Thoracic aorta endothelial cell (primary cell): ENCODE measurements at places on chromosomes 2 and 18. TPM values are rescaled to one million over a fixed set of nuclear protein-coding genes. Genes with fewer than 3 reads are reported as not detected.

Gene HOXD4
- 8.7 TPM in 1 of 2 replicates, not detected in the other for total RNA-seq

Gene RGPD3
- 0.53 and 0.79 TPM in 2 replicates for total RNA-seq

Gene FEV
- total RNA-seq = not detected in 2 replicates

Gene ASAP2
- 95.3 and 121 TPM in 2 replicates for total RNA-seq

Gene KANSL1L
- total RNA-seq = 13.8 and 14.0 TPM in 2 replicates

Gene COLEC12
- 10.1 and 30.2 TPM in 2 replicates for total RNA-seq

Gene SERPINB7
- not detected in 2 replicates for total RNA-seq

Gene SCN2A
- under 0.01 TPM in 2 replicates for total RNA-seq

Gene MYL1
- not detected in 2 replicates for total RNA-seq

Gene ASB18
- total RNA-seq = not detected in 2 replicates

Gene LTBP1
- 9.5 and 72.7 TPM in 2 replicates for total RNA-seq

Gene GALNT13
- total RNA-seq = 0.27 and 4.2 TPM in 2 replicates

Gene SGPP2
- not detected in 2 replicates for total RNA-seq

Gene GNLY
- total RNA-seq = not detected in 2 replicates

Gene MYO3B
- under 0.01 TPM in 1 of 2 replicates, not detected in the other for total RNA-seq

Gene TAF1B
- total RNA-seq = 60.1 and 70.2 TPM in 2 replicates

Gene AKAIN1
- total RNA-seq = not detected in 2 replicates

Gene CD8B2
- not detected in 2 replicates for total RNA-seq

Gene TEX44
- not detected in 2 replicates for total RNA-seq

Gene ALPI
- not detected in 2 replicates for total RNA-seq

Gene UGT1A5
- not detected in 2 replicates for total RNA-seq

Gene CAPN14
- total RNA-seq = under 0.01 and 0.14 TPM in 2 replicates

Gene CARF
- 4.0 and 5.7 TPM in 2 replicates for total RNA-seq

Gene ERFE
- total RNA-seq = 0.79 and 1.2 TPM in 2 replicates

Gene NDC80
- 45.7 and 61.7 TPM in 2 replicates for total RNA-seq

Gene PLEKHH2
- 0.40 and 1.2 TPM in 2 replicates for total RNA-seq

Gene NT5C1B
- not detected in 2 replicates for total RNA-seq

Gene PAX3
- not detected in 2 replicates for total RNA-seq

Gene GCKR
- 9.2 and 9.6 TPM in 2 replicates for total RNA-seq
